ENCODE measurements at places on chromosomes 7 and 10.

GRCh38 chr10:82861889-82862288 lies 986.9 kb downstream of the NRG3 start:
- no peak for DNase-seq

- DNase-seq = no peak
Measured at GRCh38 chr10:101567165-101568006, 20.7 kb downstream of the POLL start.

DNA sequence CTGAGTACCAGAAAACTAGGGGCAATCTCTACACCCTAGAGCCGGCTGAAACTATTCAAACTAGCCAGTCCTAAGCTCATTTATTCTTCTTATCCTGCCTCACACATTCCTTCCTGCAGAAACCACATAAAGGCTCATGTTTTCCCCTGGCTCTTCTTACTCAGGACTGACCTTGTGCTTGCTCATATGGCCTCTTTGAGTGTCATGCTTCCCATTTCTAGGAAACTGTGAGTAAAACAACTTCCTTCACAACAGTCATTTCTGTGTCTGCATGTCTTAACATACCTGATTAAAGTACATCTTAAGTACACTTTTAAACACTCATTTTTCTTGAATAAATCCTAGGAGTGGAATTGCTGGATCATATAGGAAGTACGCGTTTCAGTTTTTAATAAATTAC lies 52.3 kb upstream of the KIAA1217 start:
- no peak for DNase-seq

- no peak for DNase-seq
Measured at GRCh38 chr7:66877577-66878300, 43.3 kb upstream of the TMEM248 start.

GRCh38 chr10:10235003-10235402 lies 782.7 kb upstream of the CELF2 start:
- DNase-seq = no peak

DNA sequence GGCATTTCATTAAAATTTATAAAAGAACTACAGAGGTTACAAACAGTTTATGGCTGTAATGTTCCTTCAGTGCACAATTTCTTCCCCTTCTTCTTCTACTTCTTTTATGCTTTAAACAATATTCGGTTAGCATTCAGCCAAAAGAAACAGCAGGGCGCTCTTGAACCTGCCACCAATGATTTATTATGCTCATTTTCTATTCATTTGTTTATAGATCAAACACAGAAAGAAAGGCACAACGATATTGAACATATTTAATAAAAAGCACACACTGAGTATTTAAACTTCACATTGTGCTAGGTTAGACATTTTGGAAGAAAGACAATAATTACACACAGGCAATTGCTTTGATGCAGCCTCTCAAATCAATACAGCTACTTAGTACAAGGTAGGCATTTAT lies 1025.8 kb upstream of the LRRN3 start:
- no peak for DNase-seq

DNA sequence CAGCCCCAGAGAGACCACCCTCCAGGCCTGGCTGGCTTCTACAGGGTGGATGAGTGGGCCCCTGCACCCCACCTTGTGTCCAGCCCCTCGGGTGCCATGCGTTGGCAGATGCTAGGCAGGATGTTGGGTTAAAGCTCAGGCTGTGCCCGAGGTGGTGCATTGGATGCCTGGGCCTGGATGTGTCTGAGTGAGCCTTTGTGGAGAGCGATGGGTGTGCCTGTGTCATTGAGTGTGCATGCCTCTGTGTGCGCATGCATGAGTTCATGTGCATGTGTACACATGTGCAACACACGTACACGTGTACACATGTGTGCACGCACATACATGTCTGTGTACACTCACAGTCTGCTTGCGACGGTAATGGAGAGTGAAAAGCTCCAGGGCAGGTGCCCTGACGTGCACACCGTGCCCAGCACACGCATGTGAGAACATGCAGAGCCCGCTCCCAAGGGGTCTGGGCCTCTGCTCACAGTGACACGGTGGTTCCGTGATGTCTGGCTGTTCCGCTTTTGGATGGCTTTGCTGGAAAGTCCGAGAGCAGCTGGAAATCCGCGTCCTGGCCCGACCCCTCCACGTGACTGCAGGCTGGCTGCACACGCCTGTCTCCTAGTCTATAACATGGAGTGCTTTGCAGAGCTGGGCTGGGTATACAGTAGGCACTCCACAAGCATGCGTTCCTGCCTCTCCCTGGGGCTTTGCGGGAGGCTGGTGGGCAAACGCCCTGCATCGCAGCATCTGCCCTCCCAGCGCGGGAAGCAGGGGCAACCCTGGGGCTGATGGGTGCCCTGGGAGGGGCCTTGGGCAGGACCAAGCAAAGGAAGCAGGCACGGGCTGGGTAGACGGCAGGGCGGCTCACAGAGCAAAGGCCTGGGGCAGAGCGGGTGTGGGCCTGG lies 36.9 kb downstream of the ELFN1 start:
- no peak for DNase-seq

DNA sequence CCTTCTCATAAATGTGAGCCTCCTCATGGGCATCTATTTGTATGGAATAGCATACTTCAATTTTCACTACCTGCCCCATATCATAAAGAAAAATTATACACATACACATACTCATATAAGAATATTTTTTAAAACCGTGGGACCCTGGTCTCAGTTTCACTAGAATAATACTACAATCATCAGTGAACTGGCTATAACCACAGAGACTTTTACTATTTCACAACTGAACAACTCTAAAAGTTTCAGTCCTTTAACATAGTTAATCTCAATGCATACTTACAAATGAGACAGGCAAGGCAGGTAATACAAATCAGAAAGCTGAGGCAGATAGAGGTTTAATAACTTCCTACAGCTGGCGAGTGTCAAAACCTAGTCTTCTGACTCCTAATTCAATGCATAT lies 83.1 kb downstream of the LRRN3 start:
- DNase-seq = no peak

- DNase-seq = peak; percentile 68
Measured at GRCh38 chr7:76346097-76346496, 12.7 kb downstream of the YWHAG start.

- no peak for DNase-seq
Measured at GRCh38 chr7:5773661-5774086, 7.8 kb downstream of the RNF216 start.

DNA sequence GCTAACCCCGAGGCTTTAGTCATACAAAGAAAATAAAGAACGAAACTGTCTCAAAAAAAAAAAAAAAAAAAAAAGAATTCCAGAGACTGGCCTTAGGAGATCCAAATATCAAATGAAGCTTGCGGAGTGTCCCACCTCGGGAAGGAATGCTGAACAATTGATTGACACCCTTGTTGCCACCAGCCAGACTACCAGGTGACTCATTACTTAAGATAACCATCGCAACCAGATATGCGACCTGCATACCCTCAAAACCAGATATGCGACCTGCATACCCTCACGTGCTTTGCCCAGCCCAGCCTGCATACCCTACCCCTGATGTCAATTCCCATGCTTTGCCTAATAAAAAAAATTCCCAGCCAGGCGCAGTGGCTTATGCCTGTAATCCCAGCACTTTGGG lies 2.7 kb upstream of the PRKRIP1 start:
- DNase-seq = peak; percentile 37

DNA sequence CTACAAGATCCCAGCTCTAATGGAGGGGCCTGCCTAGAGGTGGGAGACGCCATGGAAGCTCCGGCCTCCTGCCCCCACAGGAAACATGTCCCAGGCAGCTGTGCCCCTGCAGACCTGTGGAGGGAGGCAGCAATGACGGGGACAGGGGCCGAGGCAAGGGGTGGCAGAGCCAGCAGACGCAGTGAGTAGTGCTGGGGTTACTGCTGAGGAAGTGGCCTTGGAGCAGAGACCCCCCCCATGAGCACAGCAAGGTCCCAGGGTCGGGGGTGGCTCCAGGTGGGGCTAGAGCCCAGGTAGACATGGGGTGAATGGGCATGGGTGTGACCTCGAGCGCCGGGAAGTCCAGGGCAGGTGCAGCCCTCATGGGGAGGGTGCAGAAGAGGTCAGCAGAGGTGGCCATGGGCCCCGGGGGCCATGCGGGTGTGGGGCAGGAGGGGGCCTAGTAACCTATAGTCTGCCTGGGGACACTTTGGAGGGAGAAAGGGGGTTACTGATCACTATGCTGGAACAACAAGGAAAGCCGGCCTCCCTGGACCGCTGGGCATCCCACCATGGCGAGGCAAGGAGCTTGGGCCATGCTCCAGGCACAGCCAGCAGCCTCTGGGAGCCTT lies 45.5 kb downstream of the JAKMIP3 start:
- no peak for DNase-seq

DNA sequence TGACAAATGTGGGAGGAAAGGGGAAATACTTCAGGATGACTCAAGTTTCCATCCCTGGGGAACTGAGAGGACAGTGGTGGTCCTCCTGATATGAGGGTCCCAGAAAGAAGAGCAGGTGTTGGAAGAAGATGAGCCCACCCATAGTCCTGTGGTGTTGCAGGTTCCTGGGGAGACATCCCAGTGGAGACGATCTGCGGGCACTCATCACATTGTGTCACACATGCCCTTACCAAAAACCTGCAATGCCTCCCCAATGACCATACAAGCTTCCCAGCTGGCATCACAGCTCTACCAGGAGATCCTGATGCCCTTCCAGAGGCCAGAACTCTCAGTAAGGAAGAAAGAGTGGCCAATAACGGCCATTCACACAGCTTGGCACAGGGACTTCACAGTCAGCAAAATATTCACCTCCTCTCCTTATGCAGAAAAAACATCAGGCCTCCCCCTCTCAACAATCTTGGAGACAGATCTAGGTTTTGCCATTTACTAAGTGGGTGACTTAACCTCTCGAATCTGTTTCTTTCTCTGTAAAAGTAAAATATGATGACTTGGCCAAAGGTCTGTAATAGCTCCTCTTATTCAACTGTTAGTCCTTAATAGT lies 9.0 kb downstream of the PUS7 start:
- no peak for DNase-seq

DNA sequence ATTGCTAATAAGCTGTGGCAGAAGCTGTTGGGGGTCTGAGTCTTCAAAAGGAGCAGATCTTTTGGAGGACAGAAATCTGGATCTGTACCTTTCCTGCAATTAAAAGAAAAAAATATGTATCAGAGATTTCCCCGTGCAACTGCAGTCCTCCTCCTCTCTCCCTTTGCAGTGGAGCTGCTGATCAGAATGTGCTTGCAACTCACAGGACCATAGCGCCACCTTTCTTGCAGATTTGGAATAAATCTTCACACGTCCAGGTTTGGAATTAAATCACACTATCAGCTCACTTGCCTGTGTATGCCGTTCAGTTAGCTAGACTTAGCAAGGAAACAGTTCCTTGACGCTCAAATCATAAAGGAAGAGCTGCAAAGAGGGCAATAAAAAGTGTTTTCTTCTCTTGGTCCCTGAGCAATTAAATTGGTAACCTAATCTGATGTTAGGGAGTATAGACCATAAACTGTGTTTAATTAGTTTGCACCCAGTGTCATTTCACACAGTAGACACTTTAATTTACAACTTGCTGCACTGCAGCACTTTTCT lies 77.4 kb downstream of the PON1 start:
- peak; percentile 42 for DNase-seq

- peak; percentile 80 for DNase-seq
Measured at GRCh38 chr10:33008499-33009243, 50.6 kb upstream of the ITGB1 start.

- DNase-seq = peak; percentile 52
Measured at GRCh38 chr10:61757525-61758397, 95.0 kb downstream of the CABCOCO1 start.

GRCh38 chr10:132305654-132306342 lies 2.0 kb downstream of the STK32C start:
- DNase-seq = no peak
